ENCODE measurements at places on chromosomes 16 and 17. TPM values are rescaled to one million over a fixed set of nuclear protein-coding genes. Genes with fewer than 3 reads are reported as not detected.

UBB gene
- total RNA-seq: 835 TPM

AHSP gene
- total RNA-seq: not detected

OTOP3 gene
- 0.14 TPM for total RNA-seq

KRT25 gene
- not detected for total RNA-seq

CBX2 gene
- total RNA-seq: 3.9 TPM

C16orf87 gene
- total RNA-seq: 13.1 TPM

MPP3 gene
- total RNA-seq: 4.9 TPM

KRTAP4-4 gene
- not detected for total RNA-seq

GDPD3 gene
- total RNA-seq: 4.4 TPM

PLA2G10 gene
- total RNA-seq: not detected

HBA1 gene
- 0.99 TPM for total RNA-seq

ABCA8 gene
- not detected for total RNA-seq

JMJD6 gene
- total RNA-seq: 21.1 TPM

INCA1 gene
- total RNA-seq: not detected

ANTKMT gene
- total RNA-seq: 75.9 TPM

SLC4A1 gene
- total RNA-seq: not detected

ZG16 gene
- total RNA-seq: not detected

HAP1 gene
- total RNA-seq: 7.3 TPM

KRTAP9-4 gene
- not detected for total RNA-seq

CBLN1 gene
- total RNA-seq: not detected

ACSM5 gene
- not detected for total RNA-seq

ITGAD gene
- total RNA-seq: not detected

EPN3 gene
- total RNA-seq: 30.8 TPM

LPO gene
- total RNA-seq: not detected

ABI3 gene
- not detected for total RNA-seq

PERCC1 gene
- total RNA-seq: not detected

LIMD2 gene
- total RNA-seq: 17.1 TPM

KRT13 gene
- 752 TPM for total RNA-seq

Measured in airway epithelial cell (primary cell).